ENCODE measurements at places on chromosomes 6 and 20.
A peak's percentile ranks its signal among the peaks of the same experiment; 100 is the strongest.

DNA sequence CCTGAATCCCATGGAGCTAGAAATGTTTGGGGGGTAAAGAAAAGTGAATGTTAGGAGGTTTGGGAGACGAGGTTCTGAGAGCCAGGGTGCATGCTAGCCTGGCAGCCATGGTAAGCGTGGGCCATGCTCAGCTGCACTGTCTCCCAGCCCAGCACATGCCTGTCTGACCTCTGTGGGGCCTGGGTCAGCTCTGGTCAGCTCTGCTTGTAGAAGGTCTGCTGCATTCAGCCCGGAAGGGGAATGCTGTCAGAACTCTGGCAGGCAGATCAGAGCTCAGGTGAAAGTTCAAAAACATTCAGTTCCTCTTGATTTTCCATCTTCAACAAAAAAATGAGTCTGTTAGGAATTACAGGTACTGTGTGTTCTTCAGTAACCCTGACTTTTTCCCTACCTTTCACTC is 5.8 kb upstream of the GNRH2 start:
- peaks cover 72% of the 10 kb centered on the region for H3K36me3 ChIP-seq
- H3K4me3 ChIP-seq = no peak overlapping the region
- no peak for DNase-seq
- peaks cover 2% of the 10 kb centered on the region for H3K4me1 ChIP-seq

- no peak overlapping the region for H3K4me3 ChIP-seq
- H3K27me3 ChIP-seq = no peaks in the 10 kb centered on the region
- H3K4me1 ChIP-seq = peaks cover 19% of the 10 kb centered on the region
Measured at GRCh38 chr20:36633285-36633772, 12.7 kb downstream of the SLA2 start.

DNA sequence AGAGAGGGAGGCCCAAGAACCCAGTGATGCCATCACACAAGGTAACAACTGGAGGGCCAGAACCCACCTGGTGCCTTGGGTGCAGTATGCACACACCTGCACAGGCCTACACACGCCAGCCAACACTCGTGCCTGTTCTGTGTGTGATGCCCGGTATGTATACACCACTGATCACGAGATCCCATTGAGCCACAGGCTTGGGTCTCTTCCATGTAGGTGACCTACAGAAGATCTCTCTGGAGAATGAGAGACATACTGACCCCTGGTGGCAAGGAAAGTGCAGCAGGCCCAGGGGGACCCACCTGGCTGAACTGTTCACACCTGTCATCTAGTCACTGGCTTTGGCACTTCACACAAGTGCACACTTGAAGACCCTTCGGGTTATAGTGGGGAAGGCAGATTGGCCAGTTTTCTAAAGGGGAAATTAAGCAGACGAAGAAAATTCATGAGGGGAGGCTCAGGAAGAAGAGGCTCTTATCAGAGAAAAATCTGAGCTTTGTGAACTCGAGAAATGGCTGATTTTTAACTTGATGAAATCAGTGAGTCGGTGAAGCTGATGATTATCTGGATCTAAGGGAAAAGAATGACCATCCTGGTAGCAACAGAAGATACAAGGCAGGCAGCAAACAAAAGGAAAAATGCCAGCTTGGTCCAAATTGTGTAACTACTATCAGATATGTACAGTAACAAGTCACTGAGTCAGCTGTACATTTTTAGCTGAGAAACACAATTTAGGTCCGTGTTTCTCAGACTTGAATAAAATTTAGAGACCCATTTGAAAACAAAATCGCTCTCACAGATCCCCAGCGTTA is 69.1 kb upstream of the PBOV1 start:
- H3K4me1 ChIP-seq = peaks cover 1% of the 10 kb centered on the region
- H3K27ac ChIP-seq = no peak overlapping the region
- no peaks in the 10 kb centered on the region for H3K36me3 ChIP-seq
- no peaks in the 10 kb centered on the region for H3K27me3 ChIP-seq

DNA sequence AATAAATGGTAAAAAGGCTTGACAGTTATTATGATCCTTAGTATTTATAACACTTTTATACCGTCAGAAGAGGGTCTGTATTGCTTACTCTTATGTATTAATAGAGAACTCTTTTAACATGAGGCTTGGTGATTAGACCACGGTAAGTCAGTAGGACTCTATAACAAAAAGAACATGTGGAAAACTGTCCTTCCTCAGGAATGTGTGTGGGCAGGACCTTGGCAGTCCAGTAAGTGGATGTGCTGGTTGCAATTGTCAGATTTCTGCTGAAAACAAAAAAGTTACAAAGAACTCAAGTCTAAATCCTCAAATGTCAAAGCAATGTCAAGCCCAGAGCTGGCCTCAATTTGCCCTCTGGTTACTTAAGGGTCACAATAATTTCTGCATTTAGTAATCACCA is 81.1 kb downstream of the PLCG1 start:
- H3K27ac ChIP-seq = no peak overlapping the region
- H3K27me3 ChIP-seq = peaks cover 3% of the 10 kb centered on the region
- no peak for DNase-seq
- no peaks in the 10 kb centered on the region for H3K36me3 ChIP-seq

- peaks cover 6% of the 10 kb centered on the region for H3K4me1 ChIP-seq
- no peak overlapping the region for H3K4me3 ChIP-seq
- peaks cover 15% of the 10 kb centered on the region for H3K27me3 ChIP-seq
Measured at GRCh38 chr20:46700481-46700880, 9.0 kb upstream of the SLC2A10 start.

DNA sequence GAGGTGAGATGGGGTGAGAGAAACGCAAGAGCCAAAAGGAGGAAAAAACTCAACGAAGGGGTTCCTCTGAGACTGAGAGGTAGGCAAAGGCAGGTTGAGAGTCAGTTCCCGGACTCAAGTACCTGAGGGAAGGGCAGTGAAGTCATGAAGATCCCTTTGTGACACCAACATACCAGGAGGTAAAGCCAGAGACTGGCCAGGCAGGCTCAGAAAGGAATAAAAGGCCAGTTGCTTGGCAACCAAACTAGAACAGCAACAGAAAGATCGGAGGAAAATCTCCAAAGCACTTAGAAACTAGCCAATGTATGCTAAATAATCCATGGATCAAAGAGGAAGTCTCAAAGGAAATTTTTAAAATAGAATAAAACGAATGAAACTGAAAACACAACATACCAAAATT is 209.8 kb upstream of the PROKR2 start:
- no peak for DNase-seq
- H3K4me1 ChIP-seq = peaks cover 15% of the 10 kb centered on the region
- no peaks in the 10 kb centered on the region for H3K36me3 ChIP-seq
- no peak overlapping the region for H3K4me3 ChIP-seq

- no peak overlapping the region for H3K27ac ChIP-seq
- H3K36me3 ChIP-seq = no peaks in the 10 kb centered on the region
- H3K4me1 ChIP-seq = no peaks in the 10 kb centered on the region
- no peak overlapping the region for H3K4me3 ChIP-seq
Measured at GRCh38 chr20:38221119-38221589, 39.4 kb downstream of the KIAA1755 start.

GRCh38 chr20:35015863-35016193 is 60.2 kb downstream of the MYH7B start:
- H3K27ac ChIP-seq = no peak overlapping the region
- H3K4me3 ChIP-seq = no peak overlapping the region
- no peaks in the 10 kb centered on the region for H3K27me3 ChIP-seq
- peaks cover 6% of the 10 kb centered on the region for H3K4me1 ChIP-seq
- peaks cover 78% of the 10 kb centered on the region for H3K36me3 ChIP-seq

DNA sequence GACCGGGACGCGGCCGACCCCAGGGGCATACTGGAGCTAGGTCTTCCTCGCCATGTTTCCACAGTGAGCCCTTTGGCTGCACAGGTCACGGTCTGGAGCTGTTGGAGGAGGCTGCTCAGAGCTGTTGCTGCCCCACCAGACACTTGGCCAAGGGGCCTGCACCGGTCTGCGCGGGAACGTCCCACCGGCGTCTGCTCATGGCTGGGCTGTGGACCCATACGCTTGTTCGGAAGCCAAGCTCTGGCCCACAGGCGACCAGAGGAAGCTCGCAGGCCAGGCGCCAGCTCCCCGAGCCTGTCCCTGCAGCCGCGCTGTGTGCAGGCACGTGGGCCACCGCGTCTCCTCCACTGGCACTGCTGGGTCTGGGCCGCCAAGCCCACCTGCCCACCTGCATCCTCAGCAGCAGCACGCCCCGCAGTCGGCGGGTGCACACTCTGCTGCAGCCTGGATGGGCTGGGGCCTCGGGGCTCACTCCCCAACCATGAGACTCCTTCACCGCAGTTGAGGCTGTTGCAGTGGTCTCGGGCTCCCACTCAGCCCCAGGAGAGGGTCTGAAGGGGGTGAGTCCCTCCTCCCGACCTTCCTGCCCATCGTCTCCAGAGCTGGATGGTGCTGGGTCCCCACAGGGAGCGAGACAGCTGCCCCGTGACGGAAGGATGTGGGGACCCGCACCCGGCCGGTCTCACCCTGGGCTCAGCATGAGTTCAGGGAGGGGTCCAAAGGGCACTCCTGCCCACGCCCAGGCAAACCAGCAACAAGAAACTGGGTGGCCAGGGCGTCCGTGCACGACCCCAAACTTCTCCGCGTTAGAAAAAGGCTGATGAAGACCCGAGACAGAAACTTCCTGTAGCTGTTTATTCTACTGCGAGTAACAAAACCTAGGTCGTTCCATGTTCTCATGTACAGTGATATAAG is 15.5 kb upstream of the TCFL5 start:
- peaks cover 10% of the 10 kb centered on the region for H3K4me1 ChIP-seq
- H3K36me3 ChIP-seq = peaks cover 10% of the 10 kb centered on the region
- no peak for DNase-seq

DNA sequence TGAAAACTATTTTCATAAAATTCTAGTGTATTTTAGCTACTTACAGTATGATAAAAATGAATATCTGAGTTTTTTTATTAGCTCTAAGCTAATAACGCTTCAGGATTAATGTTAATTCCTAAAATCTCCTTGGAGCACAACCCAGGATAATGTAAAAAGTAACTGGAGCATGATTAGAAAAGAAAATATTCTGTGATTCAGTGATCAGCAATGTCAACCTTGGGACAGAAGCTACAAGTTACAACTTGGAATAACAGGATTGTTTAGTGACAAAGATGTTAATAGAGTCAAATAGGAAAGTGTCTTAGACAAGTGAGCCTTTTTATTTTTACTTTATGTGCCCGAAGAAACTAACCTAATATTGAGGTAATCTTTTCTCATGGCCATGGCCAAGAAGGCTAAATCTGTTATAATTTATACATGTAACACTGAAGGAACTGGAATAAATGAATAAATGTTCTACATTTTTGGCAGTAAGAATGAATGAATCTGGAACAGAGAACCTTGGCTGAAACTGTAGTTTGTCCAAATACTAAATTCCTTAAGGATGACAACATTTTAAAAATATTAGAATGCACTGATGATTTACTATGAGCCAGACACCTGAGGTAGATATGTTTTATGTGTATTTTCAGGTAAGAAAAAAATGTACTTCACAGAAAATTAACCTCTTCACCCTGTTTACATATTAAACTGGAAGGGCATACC is 994.0 kb downstream of the GRIK2 start:
- H3K27ac ChIP-seq = no peak overlapping the region
- H3K27me3 ChIP-seq = no peaks in the 10 kb centered on the region
- no peak for DNase-seq
- no peaks in the 10 kb centered on the region for H3K36me3 ChIP-seq
- no peaks in the 10 kb centered on the region for H3K4me1 ChIP-seq
- no peak overlapping the region for H3K4me3 ChIP-seq

GRCh38 chr20:48709744-48710143 is 118.1 kb downstream of the PREX1 start:
- no peak for DNase-seq
- no peak overlapping the region for H3K4me3 ChIP-seq
- no peak overlapping the region for H3K27ac ChIP-seq

- H3K4me1 ChIP-seq = no peaks in the 10 kb centered on the region
- no peak overlapping the region for H3K27ac ChIP-seq
- no peak overlapping the region for H3K4me3 ChIP-seq
- H3K27me3 ChIP-seq = no peaks in the 10 kb centered on the region
- no peak for DNase-seq
Measured at GRCh38 chr6:74932232-74932888, 273.5 kb downstream of the COL12A1 start.

GRCh38 chr6:31897612-31898382 is at the start of gene EHMT2:
EHMT2 (minus strand) TSS chr6:31897698; CDS start chr6:31897677, 21 bp downstream.
- peaks cover 31% of the 10 kb centered on the region for H3K36me3 ChIP-seq
- peak within 1 kb of the TSS; percentile 98 for H3K4me3 ChIP-seq
- peak within 1 kb of the TSS; percentile 92 for H3K27ac ChIP-seq
- peak; percentile 84 for DNase-seq

GRCh38 chr6:167293088-167293589 is 2.0 kb downstream of the UNC93A start:
- peaks cover 3% of the 10 kb centered on the region for H3K27me3 ChIP-seq
- no peak overlapping the region for H3K27ac ChIP-seq
- no peak overlapping the region for H3K4me3 ChIP-seq
- H3K4me1 ChIP-seq = no peaks in the 10 kb centered on the region
- H3K36me3 ChIP-seq = no peaks in the 10 kb centered on the region
- DNase-seq = no peak

DNA sequence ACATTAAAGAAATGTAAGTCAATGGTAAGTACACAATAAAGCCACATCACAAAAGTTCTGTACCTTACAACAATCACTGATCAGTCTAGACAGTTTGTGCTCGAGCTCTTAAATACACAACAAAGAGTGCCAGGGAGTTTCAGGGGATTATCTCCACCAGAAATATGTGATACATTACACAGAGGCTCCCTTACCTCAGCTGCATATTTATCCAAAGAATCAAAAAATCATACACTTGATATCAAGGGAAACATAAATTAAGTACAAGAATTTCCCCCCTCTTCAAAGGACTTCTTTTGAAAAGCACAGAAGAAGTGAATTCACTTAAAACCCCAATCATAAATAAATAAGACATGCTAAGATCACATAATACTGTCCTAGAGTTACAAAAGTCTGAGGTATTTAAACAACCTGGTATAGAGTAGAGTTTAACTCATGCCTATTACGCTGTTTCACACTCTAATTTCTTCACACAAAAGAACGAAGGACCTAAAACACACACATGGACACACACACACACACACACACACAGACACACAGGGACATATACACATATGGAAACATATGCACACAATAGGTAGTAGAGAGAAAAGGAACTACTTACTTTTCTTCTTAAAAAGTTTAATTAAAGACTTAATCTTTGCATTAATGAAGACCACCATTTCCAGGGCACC is 528 bp downstream of the NHSL1 start:
- H3K4me1 ChIP-seq = peaks cover 4% of the 10 kb centered on the region
- no peaks in the 10 kb centered on the region for H3K36me3 ChIP-seq
- no peak overlapping the region for H3K4me3 ChIP-seq
- H3K27ac ChIP-seq = no peak overlapping the region

DNA sequence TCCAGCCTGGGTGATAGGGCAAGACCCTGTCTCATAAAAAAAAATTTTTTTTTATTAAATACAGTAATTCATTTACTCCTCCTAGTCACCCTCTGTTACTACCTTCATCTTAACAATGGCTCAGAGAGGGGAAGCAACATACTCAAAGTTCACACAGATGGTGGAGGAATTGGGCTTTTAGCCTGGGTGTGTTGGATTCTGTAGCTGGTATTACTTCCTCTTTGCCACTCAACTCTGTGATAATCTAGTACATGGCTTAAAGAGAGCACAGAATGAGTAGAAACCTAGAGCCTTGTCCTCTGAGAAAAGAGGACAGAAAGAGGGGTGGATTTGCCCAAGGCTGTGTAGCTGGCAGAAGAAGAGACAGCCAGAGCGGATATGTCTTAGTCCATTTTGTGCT is 96.6 kb downstream of the DLGAP4 start:
- no peaks in the 10 kb centered on the region for H3K4me1 ChIP-seq
- no peak overlapping the region for H3K4me3 ChIP-seq
- no peaks in the 10 kb centered on the region for H3K36me3 ChIP-seq
- no peak overlapping the region for H3K27ac ChIP-seq
- H3K27me3 ChIP-seq = peaks cover 14% of the 10 kb centered on the region

GRCh38 chr6:4563156-4563555 is 213.0 kb upstream of the CDYL start:
- H3K27me3 ChIP-seq = no peaks in the 10 kb centered on the region
- no peak for DNase-seq
- no peak overlapping the region for H3K27ac ChIP-seq
- no peaks in the 10 kb centered on the region for H3K4me1 ChIP-seq
- no peaks in the 10 kb centered on the region for H3K36me3 ChIP-seq

Measured in activated T-helper 2 cell treated with anti-CD3 and anti-CD28 coated beads, Interferon-gamma antibody, Interleukin-2, Interleukin-4, amounts not matched to agents 10 μg/mL and 5 μg/mL and 100 μg/mL, durations not matched to agents 14 hours and 24 hours and 36 hours (primary cell).